Pulmonary artery endothelial cell (primary cell): ENCODE measurements at places on chromosomes 13 and 19. TPM values are rescaled to one million over a fixed set of nuclear protein-coding genes. Genes with fewer than 3 reads are reported as not detected.

Gene DZIP1
- 22.5 and 23.8 TPM in 2 replicates for total RNA-seq

Gene CEACAM20
- not detected in 2 replicates for total RNA-seq

Gene CARD8
- total RNA-seq, result 92.5 and 103 TPM in 2 replicates

Gene PEAK3
- not detected in 2 replicates for total RNA-seq

Gene LIM2
- not detected in 2 replicates for total RNA-seq

Gene KIRREL2
- total RNA-seq, result 0.04 TPM in 1 of 2 replicates, not detected in the other
